ENCODE measurements at places on chromosomes 2 and 18. TPM values are rescaled to one million over a fixed set of nuclear protein-coding genes. Genes with fewer than 3 reads are reported as not detected.

Gene FABP1
- total RNA-seq: not detected

Gene RAMP1
- 23.4 TPM for total RNA-seq

Gene ABCG5
- total RNA-seq: not detected

Gene SGPP2
- 0.17 TPM for total RNA-seq

Gene TMEM178A
- total RNA-seq: 0.84 TPM

Gene RUFY4
- not detected for total RNA-seq

Gene NPHP1
- total RNA-seq: 8.4 TPM

Gene NYAP2
- not detected for total RNA-seq

Gene AQP4
- not detected for total RNA-seq

Gene CCDC148
- total RNA-seq: 0.50 TPM

Gene ADI1
- 47.9 TPM for total RNA-seq

Gene ACADL
- not detected for total RNA-seq

Gene LYPD6B
- not detected for total RNA-seq

Gene SDC1
- total RNA-seq: 37.7 TPM

Gene MEP1B
- not detected for total RNA-seq

Gene COL5A2
- total RNA-seq: 192 TPM

Gene REG1B
- total RNA-seq: not detected

Gene TXNDC2
- total RNA-seq: not detected

All from bronchus fibroblast of lung (primary cell).